ENCODE measurements at places on chromosomes 5 and 9.
A peak's percentile ranks its signal among the peaks of the same experiment; 100 is the strongest.

- no peak for DNase-seq
These were observed 50.1 kb upstream of the CD180 start for GRCh38 chr5:67246546-67247268.

- no peak for DNase-seq
These were observed 80.5 kb downstream of the FNBP1 start for GRCh38 chr9:129962451-129962864.

GRCh38 chr9:131410044-131410491, 16.2 kb downstream of the PRRC2B start:
- no peak for DNase-seq

DNA sequence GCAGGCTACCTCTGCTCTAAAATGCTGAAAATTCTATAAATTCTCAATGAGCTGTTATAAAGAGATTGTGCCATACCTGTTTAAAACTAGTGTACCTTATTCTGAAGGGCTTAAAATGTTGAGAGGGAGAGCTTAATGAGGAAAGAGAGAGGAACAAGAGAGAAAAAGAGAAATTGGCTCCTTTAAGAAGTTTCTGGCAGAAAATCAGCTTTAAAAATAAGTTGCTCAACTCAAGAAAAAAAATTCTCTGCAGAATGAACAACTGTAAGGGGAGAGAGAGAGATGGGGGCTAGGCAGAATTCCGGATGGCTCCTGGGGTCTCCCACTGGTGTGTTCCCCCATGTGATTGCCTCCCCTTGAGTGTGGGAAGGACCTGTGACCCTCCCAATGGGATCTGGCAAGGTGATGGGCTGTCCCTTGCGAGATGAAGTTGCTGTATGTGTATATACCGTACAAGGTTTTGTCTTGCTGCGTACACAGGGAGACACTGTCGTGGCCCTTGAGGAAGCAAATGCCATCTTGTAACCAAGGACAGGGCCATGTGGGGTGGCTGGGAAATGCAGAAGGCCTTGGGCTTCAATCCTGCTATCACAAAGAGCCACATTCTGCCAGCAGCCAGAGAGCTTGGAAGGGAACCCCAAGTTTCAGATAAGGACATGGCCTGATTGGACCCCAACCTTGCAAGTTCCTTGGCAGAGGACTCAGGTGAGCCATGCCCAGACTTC, 64.3 kb upstream of the S1PR3 start:
- DNase-seq, result no peak

DNA sequence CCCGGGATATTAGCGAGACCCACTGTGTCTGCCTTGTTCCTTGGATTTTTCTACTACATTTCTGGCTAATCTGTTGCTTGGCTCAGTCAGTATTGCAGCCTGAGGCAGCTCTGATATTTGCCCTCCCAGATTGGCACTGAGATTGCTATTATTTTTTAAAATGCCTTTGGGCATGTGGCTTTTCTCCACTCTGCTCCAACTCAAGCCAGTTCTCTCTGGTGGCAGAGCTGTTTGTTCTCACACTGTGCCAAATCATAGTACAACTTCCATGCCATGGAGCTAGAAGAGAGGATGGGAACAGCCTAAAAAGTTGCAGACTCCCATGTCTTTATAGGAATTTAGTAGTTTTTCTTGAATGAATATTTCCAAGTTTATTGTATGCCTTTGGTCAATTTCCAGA, 155.9 kb upstream of the ATP10B start:
- no peak for DNase-seq

DNA sequence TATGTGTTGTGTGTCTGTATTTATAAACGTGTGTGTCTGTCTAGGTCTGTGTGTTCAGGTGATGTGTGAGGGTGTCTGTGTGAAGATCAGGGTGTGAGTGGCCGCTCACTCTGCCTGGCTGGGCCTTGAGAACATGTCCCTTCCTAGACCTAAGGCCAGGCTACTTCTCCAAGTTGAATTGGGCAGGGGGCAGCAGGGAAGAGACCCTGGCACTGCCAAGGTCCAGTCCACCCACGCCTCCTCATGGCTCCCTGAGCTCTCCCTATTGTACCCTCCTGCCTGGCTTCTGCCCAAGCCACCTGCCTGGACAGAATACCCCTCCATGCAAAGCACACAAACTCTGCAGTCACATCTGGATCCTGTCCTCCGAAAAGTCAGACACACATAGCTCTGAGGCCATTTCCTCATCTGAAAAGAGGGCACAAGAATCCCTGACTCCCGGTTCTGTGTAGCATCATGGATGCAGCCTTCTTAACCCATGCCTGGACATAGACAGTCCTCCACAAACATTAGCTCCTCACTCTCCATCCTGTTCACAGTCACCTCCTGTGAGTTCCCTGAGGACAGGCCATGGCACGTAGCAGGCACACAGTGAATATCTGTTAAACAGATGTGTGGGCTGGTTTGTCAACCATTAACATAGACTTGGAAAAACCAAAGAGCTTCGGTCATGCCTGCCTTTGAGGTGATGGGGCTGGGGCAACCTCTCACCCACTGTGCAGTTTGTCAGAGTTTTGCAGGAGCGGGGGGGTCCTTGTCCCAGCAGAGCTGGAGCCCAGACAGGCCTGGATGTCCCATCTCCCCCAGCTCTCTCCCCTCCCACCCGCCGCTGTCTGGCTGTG, 167.8 kb upstream of the MVB12B start:
- no peak for DNase-seq

DNA sequence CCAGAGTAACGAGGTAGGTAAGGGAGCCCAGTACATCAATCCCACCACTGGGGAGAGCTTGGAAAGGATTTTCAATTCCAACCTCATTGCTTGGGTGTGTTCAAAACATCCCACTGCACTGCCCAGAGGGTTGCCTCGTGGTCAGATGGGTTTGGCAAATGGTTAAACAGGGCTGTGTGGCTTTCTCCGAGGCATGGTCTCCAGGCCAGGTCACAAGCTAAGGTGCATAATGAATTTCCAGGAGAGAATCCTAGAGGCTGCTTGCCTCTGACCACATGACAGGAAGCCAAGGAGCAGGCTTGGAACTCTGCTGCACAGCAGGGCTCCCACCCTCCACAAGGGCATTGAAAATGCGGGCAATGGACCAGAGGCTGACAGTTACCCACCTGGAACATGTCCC, 51.6 kb downstream of the DAP start:
- DNase-seq, result no peak

DNA sequence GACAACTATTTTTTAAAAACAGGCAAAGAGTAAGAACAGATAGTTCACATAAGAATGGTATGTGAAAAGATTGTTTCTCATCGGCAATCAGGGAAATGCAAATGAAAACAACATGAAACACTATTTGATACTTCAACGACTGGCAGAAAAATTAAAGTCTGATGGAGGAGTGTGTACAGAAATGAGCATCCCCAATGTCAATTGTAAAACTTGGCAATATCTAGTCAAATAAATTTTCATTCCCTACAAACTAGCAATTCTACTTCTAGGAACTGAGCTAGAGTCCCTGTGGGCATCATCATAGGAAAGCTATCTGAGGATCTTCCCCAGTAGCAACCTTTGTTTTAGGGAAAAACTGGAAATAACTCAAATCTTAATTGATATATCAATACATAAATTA, 29.0 kb upstream of the MAP3K1 start:
- DNase-seq, result no peak

DNA sequence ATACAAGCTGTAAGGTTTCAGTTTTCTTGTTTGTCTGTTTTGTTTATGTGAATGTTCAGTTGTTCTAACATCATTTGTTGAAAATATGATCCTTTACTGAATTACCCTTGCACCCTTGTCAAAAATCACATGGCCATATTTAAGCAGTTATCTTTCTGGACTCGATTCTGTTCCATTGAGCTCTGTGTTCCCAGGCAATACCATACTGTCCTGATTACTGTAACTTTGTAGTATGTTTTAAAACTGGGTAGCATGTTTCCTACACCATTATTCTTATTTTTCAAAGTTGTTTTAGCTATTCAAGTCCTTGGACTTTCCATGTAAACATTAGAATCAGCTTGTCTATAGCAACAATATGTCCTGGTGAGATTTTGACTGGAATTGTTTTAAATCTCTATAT, 66.7 kb upstream of the PRSS3 start:
- DNase-seq, result no peak

DNA sequence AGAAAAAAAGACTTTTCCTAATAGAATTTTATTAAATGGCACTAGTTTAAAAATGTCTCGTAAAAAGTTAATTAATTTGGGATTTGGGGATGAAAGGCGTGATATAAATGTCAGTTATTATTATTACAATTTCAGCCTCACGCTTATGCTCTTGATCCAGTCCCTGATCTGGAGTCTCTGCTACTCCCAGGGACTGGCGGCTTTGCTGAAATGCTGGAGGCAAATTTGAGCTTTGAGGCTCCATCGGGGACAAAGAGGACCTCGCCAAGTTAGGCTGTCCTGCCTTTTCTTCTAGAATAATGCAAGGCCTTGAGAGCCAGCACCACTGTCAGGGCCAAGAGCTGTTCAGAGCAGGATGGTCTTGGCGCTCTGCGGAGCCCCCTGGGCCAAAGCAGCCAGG, 69.7 kb downstream of the ZNF618 start:
- DNase-seq, result no peak

- DNase-seq, result no peak
These were observed 8.7 kb upstream of the CDKN2AIPNL start for GRCh38 chr5:134420343-134420742.

DNA sequence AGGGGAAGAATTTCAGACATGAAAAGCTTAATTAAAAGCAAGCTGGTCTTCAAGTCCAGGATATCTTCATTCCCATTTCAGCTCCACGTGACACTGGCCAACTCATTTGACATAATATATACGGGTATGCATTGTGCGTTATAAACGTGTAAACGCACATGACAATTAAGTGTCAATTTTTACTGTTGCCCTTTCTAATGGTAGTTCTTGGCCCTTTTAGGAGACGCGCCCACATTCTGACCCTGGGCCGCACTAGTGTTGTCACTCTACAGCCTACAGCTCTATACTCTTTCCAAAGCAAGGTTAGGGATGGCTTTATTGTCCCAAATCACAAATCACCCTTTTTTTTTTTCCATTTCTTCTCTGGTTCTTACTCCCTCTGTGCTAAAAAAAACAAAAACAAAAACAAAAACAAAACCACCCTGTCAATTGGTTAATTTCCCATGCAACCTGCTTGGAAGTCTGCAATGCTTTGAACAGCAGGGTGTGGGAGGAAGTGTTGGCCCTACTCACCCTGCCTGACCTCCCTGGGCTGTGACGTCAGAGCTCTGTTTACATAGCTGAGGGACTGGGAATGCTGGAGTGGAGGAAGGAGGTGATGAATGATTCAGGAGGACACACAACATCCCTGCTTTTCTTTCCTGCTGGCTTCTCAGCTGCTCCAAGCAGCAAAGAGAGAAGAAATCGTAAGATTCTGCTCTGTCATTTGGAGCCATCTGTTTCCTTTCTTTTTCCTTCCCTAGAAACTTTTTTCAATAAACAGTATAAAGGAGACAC, 19.3 kb downstream of the RFK start:
- peak; percentile 92 for DNase-seq

GRCh38 chr9:107872457-107873192, 383.1 kb upstream of the KLF4 start:
- no peak for DNase-seq

- no peak for DNase-seq
These were observed 151.9 kb downstream of the NDUFS4 start for GRCh38 chr5:53712327-53712726.

GRCh38 chr9:127568618-127568970, 43.5 kb upstream of the STXBP1 start:
- DNase-seq, result no peak

- DNase-seq, result peak; percentile 71
These were observed 57.1 kb upstream of the ZBED3 start for GRCh38 chr5:77143998-77144836.

DNA sequence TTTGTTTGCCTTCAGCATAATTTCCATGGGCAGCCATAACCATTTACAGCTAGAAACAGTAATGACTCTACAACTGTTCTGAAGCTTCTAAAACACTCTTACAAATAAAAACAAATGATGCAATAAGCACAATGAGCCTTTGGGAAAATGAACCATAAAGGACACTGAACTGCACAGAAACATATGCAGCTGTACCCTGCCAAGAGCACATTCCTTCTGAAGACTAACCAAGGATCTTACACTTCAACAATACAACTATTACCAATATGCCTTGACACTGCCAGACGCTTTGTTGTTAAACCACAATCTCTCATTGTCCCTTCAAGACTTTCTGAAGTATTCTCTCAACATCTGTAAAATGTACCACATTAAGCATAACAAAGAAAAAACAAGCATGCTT, 104.2 kb upstream of the HMHB1 start:
- DNase-seq, result no peak

- no peak for DNase-seq
These were observed 65.2 kb downstream of the ZNF366 start for GRCh38 chr5:72441862-72442540.

GRCh38 chr5:179120951-179121666, 60.9 kb downstream of the ZNF354C start:
- DNase-seq, result no peak

DNA sequence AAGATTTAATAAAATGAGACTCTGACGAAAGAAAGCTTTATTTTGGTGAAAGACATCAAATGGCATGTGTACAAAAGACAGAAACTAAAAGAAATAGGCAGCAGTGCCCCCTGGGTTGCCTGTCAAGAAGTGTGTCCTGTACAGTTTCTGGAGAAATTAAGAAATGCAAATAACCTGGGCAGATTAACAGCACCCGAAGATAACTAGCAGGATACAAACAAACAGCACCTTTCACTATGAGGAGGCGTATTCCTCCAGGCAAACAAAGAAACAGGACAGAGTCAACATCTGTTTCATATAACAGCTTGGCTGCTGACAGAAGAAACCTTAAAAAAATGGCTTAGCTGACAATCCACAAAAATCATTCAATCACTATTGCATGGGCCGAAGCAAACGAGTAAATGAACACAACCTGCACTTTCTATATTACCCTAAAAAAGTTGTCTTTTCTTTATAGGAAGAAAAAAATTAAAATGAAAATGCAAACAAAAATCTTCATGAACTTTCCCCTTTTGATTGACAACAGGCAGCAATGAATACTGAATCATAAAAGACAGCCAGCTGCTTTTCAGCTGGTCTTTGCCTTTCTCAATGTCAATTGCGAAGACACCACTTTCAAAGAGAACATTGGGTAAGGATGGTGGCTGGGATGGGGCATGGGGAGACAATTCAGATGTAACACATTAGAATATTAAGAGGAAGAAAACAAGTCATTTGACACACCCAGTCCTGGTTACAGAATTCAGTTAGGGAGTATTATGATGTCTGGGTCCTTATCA, 162.1 kb downstream of the ARL15 start:
- DNase-seq, result no peak

DNA sequence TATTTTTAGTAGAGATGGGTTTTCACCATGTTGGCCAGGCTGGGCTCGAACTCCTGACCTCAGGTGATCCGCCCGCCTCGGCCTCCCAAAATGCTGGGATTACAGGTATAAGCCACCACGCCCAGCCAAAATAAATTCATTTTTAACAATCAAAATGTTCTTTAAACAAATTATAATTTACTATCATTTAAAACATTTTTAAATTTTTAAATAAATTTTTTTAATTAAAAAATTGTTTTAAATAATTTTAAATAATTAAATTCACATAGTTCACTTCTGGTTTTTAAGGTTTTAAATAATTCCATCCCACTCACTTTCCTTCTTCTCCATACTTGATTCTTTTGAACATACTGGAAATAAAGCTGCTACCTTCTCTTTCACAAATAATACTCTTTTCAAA, 15.0 kb upstream of the TTC33 start:
- no peak for DNase-seq
